ENCODE measurements at places on chromosomes 7 and 10. TPM values are rescaled to one million over a fixed set of nuclear protein-coding genes. Genes with fewer than 3 reads are reported as not detected.

MBLAC1 gene
- 1.7 TPM for total RNA-seq

PLA2G12B gene
- total RNA-seq: not detected

KCND2 gene
- 7.7 TPM for total RNA-seq

TEX47 gene
- not detected for total RNA-seq

STOX1 gene
- total RNA-seq: 2.5 TPM

SPDYE11 gene
- total RNA-seq: not detected

GPRIN2 gene
- 17.8 TPM for total RNA-seq

PGAM2 gene
- total RNA-seq: 1.4 TPM

LRIT1 gene
- total RNA-seq: not detected

GALNT17 gene
- 47.0 TPM for total RNA-seq

- DNase-seq: no peak
Observed at GRCh38 chr10:4784667-4785333, 41.2 kb upstream of the AKR1E2 start.

- no peak for DNase-seq
Observed at GRCh38 chr10:24911029-24911428, 41.4 kb downstream of the PRTFDC1 start.

DNA sequence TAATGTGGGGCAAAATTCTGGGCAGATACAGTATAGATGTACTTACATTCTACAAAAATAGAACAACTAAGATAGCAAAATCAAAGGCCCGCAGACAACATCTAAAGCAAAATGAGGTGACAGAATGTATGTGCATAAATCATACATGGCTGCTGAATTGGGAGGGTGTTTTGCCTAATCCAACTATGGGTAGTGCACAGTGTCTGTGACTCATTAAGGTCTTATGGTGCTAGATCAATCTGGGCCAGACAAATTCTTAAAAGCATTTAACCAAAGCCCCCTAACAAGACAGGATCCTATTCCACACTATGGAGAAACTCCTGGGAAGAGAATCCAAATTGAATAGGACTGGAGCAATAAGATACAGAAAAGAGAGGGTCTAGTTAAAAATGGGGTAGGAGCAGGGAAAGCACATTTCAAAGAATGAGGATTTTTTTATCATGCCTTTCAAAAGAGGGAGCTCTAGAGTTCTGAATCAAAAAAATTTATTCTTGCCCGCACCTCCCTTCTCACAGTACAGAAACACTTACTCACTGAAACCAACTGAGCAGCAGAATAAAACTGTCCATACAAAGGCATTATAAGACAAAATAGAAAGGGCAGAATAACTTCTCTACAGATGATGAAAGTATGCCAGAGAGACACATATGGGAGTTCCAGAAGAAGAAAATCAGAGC, 181.3 kb downstream of the RNLS start:
- no peak for DNase-seq

DNA sequence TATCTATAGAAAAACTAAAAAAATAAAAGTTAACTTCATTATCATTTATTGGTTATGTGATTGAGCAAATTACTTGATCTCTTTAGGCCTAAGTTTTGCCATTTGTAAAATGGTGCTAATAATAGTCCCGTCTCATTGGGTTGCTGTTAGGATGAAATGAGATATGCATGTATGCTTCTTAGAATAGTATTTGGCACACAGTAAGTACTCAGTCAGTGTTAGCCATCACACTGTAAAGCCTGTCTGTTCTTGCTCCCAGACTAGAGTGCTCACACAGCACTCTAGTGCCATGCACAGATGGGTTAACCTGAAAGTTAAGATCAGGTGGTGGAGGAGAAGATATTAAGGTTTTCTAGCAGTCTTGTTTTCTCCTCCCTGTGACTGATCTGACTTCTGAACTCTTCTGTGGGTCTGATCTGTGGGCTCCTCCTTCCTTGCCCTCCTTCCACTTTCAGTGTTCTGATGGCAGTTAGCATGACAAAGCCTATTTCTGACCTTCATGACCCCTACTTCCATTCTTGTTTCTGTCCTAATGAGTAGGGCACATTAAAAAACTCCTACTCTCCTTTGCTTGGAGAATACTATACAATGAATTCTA, 167.5 kb downstream of the RNLS start:
- DNase-seq: no peak

GRCh38 chr7:2710901-2711551, 23.0 kb downstream of the AMZ1 start:
- no peak for DNase-seq

DNA sequence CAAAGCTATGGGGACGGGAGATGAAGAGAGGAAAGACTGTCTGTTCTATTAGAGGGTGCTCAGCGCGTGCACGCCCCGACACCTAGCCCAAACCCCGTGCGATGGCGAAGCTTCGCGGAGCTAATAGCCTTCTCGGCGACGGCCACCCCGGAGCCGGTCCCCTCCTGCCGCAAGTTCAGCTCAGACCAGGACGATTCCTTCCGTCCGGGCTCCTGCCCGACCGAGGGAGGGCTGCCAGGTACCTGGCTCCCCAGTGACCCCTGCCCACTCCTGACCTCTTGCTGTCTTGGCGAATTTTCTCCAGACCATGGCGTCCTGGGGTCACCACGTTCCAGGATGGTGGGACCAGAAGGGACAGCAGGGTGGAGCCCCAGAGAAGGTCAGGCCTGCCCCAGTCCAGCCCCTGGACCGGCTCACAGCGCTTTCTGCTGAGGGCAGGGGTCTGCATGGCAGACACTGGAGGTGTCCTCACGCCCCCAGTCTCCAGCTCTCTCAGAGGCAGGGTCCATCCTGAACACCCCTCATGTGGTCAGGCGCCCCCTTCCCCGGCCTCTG, 36.7 kb downstream of the UNCX start:
- no peak for DNase-seq

GRCh38 chr7:98910427-98910826, 32.1 kb downstream of the TRRAP start:
- DNase-seq: no peak

- DNase-seq: no peak
Observed at GRCh38 chr10:51522858-51523257, 176.5 kb downstream of the CSTF2T start.

DNA sequence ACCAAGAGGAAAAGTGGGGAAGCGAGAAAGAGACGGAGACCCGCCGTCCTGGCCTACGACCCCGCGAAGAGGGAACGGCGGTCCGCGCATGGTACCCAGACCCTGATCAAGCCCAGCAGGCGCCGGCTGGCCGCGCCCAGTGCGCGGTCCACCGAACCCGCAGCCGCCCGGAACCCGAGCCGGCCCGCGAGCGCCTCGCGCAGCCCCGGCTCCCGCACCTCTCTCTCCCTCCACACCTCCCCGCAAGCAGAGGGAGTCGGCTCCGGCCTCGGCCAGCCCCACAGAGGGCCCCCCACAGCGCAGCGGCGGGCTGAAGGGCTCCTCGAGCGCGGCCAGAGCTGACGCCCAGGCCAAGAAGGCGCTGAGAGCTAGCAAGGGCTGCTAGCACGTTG, 164.7 kb downstream of the AGMO start:
- no peak for DNase-seq

DNA sequence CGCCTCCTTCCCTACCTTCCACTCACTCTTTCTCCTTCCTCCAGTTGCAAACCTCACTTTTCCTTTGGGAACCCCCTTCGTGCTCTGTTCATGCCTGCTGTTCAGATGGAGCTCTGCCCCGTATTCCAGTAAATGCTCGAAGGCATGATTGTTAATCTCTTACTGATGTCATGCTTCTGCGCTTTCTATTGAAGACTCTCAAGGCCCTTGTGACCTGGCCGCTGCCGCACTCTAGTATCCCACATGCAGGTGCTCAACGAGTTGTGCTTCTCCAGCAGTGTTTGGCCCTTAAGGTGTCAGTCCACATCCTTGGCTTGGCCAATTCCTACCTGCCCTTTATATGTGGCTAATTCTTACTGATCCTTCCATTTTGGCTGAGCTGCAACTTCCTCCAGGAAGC, 158.6 kb downstream of the ADAM12 start:
- DNase-seq: no peak

GRCh38 chr10:66058594-66058993, 867.2 kb upstream of the LRRTM3 start:
- no peak for DNase-seq

DNA sequence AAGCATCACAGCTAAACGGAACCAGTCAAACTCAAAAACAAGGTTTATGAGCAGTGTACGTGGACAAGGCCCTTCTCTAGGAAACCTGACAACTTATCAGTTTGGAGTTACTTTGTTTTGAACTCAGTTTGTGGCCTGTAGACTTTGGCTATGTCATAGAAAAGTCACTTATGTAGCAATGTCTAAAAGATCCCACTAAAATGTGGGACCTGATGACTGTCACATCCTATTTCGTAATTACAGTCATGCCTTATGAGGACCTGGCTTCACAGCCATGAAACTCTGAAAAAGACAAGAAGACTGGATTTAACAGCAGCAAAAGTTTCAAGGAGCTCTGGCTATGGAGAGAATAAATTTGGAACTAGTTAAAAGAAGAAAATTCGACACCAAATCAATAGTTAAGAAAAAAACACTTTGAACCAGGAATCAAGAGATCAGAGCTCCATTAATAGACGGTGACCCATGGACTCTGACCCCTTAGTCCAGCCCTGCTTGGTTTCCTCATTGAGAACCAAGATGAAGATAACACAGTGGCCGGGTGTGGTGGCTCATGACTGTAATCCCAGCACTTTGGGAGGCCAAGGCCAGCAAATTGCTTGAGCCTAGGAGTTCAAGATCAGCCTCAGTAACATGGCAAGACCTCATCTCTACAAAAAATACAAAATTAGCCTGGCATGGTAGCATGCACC, 204.3 kb downstream of the SFMBT2 start:
- DNase-seq: no peak

DNA sequence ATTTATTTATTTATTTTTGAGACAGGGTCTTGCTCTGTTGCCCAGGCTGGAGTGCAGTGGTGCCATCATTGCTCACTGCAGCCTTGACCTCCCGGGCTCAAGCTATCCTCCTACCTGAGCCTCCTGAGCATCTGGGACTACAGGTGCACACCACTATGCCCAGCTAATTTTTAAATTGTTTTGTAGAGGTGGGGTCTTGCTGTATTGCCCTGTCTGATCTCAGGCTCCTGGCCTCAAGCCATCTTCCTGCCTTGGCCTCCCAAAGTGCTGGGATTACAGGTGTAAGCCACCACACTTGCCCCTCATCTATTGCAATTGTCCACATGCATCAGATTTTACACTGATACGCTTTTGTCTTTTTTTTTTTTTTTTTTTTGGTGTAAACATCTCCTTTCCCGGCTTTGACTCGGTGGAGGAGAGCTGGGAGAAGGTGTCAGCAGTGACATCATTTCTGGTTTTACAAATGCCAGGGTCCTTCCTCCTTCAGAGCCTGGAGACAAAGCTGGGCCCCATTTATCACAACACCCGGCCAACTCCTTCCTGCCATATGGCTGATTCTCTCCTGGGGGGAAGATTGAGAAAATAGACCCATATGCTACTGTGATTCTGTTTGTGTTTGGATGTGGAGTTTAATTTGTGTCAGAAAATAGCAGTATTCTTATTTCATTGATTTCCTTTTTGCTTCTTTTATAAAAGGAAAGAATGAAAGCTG, 61.3 kb downstream of the GALNT17 start:
- no peak for DNase-seq

- no peak for DNase-seq
Observed at GRCh38 chr7:20220921-20221547, 3.9 kb upstream of the MACC1 start.

DNA sequence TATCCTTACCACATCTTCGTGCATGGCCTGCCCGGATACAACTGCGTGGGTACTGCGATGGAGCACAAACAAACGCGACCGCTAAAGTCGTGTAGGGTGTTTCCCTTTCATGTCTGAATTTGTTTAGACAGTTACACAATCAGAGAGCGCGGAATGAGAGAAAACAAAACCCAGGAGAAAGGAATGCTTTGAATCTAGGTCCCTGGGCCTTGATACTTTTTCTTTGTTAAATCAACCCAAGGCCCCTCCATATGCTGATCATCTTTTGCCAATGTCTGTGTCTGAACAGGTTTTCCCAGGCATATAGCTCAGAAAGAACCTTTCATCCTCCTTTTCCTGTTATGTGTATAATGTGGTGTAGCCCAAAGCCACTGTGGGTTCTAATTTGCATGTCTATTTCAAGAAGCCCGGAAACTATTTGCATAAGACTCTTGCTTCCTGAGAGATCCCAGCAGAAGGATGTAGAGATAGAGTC, 145.8 kb downstream of the FRMD4A start:
- no peak for DNase-seq

DNA sequence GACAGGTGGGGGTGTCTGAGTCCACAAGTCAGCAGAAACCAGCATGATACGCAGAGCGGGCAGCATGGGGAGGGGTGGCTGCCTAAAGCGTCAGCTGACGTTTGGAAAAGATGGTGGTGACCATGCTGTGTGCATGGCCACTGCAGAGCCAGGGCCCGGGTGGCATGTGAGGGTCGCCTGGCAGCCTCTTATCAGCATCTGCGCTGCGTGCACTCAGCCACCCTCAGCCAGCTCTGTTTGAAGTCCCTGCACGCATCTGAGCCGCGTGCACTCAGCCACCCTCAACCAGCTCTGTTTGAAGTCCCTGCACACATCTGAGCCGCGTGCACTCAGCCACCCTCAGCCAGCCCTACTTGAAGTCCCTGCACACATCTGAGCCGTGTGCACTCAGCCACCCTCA, 61.5 kb downstream of the WDR37 start:
- DNase-seq: no peak

DNA sequence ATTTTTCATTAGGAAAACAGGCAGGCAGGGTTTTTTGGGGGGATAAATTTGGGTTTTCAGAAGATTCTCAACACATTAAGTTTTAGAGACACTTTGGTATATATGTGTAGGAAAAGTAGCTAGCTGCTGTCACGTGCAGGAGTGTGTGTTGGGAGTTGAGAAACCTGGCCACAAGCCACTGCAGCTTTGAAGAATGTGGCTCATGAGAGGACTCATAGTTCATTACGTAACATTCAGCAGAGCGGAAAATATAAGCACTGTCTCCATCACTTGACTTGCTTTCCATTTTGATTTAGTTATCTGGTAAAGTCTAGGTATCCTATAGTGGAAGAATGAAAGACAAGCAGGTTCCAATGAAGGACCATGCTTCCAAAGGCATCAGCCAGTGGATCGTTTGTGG, 31.2 kb downstream of the SMNDC1 start:
- DNase-seq: no peak

GRCh38 chr7:883055-884021, 7.0 kb downstream of the GET4 start:
- no peak for DNase-seq

DNA sequence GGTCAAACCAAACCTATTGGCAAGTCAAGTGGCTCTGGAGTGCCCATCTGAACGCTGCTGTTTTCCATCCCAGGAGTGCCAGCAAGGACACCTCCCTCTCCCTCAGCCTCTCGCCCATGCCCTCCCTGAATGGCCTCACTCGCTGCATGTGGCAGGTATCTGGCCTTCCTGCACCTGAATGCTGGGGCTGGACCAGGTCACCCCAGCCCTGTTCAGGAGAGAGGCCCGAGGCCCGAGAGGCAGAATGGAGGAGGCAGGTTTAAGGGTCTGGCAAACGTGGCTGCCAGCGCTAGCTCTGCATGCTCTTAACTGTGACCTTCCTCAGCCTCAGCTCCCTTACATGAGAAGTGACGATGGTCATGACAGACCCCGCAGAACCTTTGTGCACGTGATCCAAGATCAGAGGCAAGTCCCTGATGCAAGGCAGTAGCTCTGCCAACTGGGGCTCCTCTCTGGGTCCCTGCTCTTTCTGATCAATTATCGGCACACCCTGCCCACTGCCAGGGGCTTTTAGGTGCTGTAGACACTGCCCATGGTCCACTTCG, 295.7 kb upstream of the ZMIZ1 start:
- DNase-seq: no peak
